ENCODE measurements at places on chromosomes 16 and 17.

GRCh38 chr17:34556931-34557330, 22.5 kb upstream of the TMEM132E start:
- DNase-seq = no peak

DNA sequence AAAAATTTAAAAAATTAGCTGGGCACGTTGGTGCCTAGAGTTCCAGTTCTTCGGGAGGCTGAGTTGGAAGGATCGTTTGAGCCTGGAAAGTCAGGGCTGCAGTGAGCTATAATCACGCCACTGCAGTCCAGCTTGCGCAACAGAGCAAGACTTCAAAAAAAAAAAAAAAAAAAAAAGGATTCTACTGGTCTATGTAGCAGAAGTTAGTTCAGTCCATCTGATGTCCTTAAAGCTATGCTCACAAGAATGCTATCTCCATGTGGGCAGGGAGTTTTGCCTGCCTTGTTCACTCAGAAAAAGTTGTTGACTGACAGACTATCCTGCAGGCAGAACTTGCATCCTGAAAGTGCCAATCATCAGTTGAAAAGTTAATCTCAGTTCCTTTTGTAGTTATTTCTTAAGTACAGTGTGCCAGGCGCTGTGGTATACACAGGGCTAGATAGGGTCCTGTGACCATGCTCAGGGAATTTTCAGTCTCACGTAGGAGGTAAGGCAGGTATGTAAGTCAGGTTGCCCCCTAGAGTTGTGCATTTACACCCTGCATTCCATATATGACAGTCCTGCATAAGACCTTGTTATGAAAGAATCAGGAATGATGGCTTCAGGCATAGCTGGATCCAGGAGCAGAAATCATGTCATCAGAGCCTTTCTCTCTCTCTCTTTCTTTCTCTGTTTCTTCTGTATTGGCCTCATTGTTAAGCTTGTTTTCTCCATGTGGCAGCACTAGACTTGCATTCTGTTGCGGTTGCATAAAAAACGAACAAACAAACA, 7.6 kb downstream of the SYT17 start:
- DNase-seq = no peak

- DNase-seq = no peak
These were observed 2.0 kb downstream of the PRSS33 start for GRCh38 chr16:2785101-2785991.

- DNase-seq = no peak
These were observed 21.4 kb upstream of the ZFP90 start for GRCh38 chr16:68517606-68518166.
